AG08395 (cell line): ENCODE measurements at places on chromosomes 6 and 20.
A peak's percentile ranks its signal among the peaks of the same experiment; 100 is the strongest.

DNA sequence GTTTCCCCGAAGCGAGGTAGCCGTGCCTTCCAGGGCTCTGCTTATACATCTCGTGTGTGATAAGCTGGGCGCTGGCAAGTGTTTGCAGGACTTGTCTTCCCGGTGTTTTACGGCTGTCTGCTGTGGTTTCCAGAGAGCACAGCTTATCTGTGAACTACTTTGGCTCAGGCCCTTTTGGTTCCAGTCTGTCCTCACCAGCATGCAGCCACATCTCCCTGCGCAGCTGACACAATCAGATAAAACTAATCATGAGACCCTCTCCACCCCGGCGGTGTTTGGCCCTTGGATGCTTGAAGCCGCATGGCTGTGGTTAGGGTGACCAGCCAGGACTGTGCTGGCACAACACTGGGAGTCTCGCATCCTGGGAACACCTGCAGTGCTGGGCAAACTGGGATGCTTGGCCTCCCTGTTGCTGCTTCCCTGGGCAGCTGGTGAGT, 241.8 kb upstream of the FOXQ1 start:
- DNase-seq: no peak

DNA sequence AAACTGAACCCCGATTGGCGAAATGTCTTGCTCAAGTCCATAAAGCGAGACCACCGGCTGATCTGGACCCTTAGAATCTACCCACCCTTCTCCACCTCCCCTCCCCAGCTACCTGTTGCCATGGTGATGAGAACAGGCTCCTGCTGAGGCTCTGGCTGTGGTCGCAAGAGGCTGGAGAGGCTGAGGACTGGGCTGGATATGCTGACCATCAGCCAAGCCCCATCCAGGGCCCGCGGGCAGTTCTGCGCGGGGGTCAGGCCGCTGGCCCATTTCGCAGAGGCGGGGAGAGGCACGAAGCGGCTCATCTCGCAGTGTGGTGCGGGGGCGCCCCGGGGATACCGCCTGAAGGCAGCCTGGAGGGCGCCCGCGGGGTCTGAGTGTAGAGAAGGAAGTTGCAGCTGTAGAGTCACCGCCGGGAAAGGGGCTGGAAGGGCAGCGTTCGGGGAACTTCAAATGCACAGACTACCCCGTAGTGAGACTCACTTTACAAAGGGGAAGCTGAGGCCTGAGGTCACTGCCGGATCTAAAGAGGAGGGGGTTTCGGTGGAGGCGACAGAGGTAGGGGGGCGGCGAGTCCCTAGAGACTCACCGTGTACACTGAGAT, 671 bp downstream of the TAPBP start:
- DNase-seq: peak; percentile 27

DNA sequence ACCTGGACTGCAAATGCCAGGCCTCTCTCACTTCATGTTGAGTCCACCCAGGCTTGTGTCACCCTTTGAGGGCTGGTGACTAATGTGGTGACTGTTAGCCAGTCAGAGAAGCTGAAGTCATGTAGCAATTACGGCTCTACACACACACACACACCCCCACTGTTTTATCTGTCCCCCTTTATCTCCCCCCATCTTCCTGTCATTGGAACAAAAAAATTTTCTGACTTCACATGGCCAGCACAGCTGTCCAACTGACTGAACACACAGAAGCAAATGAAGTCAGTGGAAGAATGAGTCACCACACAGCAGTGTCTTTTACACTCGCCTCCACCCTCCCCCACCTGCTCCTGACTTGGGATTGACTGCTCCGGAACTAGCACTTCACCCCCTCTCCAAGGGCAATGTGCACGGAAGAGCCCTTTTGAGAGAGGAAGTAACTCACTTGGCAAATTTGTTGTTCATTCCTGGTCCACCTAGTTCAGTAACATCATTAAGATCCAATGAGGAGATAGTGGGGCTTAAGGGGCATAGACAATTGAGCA, 198.0 kb downstream of the RNF144B start:
- DNase-seq: peak; percentile 74

GRCh38 chr20:3783068-3783489, 1.8 kb upstream of the SPEF1 start:
- no peak for DNase-seq

DNA sequence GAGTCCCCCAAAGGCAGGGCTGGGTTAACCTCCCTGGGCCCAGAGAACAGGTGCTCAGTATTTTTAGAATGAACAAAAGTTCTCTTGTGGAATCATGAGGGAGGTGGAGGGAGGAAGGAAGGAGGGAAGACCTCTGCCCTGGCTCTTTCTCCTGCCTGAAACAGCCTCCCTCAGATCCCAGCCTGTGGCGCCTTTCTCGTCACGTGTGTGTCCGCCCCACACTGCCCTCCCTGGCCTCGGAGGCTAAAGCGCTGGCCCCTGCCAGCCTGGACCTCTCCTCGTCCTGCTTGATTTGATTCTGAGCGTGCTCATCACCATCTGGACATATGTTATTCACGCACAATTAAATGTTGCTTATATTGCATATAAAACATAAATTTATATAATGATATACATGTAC, 40.9 kb downstream of the PHACTR3 start:
- DNase-seq: no peak

DNA sequence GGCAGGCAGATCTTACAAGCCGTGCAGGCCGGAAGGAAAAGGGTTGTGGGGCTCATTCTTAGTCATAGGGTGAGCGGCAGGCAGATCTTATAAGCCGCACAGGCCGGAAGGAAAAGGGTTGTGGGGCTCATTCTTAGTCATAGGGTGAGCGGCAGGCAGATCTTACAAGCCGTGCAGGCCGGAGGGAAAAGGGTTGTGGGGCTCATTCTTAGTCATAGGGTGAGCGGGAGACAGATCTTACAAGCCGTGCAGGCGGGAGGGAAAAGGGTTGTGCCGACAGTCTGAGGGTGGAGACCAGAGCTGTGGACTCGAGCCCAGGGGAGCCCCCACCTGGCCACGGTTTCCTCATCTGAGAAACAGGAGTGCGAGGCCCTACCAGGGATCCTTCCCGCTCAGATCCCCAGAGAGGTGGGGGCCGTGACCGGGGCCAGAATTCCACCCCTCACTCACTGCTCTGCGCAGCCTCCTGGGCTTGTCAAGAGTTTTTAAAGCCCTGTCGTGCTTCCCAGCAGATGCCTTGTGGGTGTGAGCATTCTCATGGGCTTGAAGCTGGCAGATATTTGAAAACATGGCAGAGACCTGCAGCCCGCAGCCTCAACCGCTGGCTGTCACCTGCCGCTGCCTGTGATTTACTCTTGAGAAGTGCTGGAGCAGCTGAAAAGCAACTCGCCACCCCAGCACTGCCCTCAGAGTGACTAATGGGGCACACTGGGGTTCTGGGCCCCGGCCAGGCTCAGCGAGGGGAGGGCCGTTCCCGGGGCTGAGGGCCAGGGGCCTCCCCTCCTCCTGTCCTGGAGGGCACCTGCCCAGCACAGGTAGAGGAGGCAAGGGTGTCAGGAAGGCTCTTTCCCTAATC, 31.9 kb downstream of the NTSR1 start:
- peak; percentile 79 for DNase-seq

DNA sequence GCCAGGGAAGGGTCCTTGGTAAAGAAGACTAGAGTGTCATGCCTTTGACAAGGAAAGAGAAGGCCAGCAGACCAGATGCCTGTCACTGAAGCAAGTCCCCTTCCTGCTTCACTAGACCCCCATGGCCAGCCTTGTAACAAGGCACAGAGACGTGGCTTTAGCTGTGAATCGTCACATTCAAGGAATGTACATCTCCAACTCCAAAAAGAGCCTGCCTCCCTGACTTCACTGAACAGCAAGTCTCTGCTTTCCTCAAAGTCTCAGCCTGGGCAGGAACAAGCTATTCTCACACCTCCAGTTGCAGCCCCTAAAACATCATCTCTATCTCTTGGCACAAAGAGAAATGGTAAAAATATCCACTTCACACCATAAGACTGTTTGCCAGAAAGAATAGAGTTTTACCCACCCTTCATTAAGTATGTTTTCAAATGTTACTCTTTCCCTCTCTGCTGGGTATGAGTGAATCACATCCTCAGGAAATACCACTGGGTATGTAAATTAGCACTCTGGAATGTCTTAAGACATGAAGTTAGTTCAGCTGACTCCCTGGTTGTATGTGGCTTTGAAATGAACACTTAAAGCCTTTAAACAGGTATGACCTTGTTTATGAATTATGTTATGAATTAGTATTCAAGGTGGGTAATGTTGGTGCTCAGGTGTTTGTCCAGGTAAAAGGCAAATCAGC, 46.4 kb upstream of the NT5E start:
- peak; percentile 86 for DNase-seq

- peak; percentile 78 for DNase-seq
Observed at GRCh38 chr6:107698146-107698545, 126.0 kb downstream of the SCML4 start.

DNA sequence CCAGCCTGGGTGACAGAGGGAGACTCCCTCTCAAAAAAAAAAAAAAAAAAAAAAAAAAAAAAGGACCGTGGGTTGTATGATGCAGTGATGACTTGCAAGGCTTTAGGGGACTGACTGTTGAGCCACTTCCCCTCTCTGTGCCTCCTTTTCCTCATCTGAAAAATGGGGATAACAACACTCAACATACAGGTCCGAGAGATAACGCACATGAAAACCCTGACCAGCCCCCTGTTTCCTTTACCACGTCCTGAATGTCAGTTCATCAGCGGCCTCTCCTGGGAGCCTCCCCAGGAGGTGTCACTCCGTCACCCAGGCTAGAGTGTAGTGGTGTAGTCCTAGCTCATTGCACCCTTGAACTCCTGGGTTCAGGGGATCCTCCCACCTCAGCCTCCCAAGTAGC, 3.9 kb downstream of the SLA2 start:
- no peak for DNase-seq
